ENCODE measurements at places on chromosomes 2 and 18.

- no peak for DNase-seq
Measured at GRCh38 chr2:208511016-208511415, 104.4 kb downstream of the PTH2R start.

- no peak for DNase-seq
Measured at GRCh38 chr2:220628252-220628651, 943.9 kb downstream of the EPHA4 start.

DNA sequence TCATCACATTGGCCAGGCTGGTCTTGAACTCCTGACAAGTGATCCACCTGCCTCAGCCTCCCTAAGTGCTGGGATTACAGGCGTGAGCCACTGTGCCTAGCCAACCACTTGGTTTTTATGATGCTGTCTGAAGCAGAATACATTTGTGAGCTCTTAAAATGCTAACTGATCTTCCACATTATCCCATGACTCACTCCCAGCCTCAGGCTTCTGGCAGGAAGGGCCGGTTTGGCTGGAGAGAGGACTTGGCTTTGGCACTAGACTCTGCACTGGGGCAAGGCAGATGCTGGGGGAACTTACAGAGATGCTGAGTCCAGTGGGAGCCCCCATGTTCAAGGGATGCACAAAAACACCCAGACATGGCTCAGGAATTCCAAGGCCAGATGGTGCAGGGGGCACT, 40.5 kb upstream of the SH3BP4 start:
- DNase-seq: no peak

- no peak for DNase-seq
Measured at GRCh38 chr2:70523996-70524965, 29.3 kb downstream of the TGFA start.

DNA sequence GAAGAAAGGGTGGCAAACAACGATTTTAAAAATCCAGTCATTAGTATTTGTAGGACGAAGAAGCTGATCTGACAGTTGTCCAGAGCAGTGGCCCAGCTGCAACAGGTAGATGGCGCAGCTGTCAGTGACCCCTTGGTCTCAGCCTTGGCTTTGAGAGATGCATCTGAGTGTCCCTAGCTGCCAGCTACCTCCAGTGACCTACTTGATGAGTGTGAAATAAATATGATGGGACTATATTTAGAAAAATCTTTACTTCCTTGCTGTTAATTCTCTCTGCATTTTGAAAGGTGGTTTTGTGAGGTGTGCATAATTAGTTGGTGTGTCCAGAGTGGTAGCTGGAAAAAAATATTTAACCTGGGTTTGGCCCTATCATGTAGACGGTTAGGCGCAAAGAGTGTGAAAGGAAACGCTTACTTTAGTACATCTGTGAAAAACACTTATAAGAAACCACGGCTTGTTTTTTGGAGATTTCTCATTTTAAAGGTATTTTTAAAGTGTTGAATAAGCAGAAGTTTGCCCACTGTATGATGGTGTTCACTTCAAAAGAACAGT, 963 bp downstream of the INPP1 start:
- DNase-seq: peak; percentile 27

DNA sequence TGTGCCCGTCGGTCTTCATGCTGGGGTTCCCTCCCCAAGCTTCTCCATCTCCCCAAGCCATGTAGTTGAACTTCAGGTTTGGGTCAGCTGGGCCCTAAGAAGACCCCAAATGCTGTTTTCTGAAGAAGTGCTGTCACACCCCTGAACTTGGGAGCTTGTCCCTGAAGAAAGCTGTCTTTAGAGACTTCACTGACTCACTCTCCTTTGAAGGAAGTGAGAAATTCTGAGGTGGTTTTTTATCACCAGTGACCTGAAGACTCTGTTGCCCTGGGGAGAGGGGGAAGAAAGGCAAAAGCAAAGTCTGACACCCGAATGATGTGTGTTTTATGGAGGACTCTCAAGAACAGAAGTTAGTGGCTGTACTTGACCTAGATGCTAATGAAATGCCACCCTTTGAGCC, 83.6 kb upstream of the BCL2L11 start:
- no peak for DNase-seq

DNA sequence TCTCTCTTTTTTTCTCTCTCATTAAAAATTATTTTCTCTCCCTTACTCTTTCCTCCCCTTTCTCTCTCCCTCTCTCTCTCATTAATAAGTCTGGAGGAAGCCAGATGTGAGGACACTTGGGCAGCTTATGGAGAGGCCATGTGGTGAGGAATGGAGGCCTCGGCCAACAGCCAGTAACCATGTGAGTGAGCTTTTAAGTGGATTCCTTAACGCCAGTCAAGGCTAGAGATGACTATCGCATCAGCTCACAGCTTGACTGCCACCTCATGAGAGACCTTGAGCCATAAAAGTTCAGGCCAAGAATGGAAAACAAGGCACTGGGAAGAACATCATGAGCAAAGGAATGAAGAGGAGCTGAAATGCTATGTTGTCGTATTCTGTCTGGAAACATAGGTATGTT, 39.1 kb downstream of the ETAA1 start:
- DNase-seq: no peak

GRCh38 chr2:185796758-185797157, 58.2 kb downstream of the FSIP2 start:
- no peak for DNase-seq

DNA sequence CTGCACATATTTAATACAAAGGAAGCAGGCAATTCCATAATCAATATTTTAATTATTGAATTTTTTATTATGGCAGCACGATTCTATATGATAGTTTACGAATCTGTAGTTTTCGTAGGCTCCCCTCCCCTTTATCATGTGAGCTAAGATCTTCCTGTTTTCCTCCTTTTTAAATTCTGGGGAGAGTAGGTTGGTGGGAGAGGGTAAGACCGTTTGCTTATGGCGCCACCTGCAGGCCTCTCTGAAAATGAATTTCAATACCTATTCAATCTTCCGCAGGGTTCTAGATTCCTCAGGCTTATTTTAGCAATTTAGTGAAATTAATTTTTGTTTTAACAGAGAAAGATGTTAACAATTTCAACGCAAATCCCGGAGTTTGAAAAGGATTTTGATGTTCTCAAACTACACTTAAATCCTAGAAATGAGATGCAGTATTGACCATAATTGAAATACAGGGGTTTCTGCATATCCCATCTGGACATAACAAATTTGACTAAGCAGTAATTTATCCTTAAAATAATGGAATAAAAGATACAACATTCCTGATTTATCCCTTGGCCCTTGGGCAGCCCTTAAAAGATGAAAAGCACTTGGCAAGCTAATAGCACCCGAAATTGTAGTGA, 12.8 kb upstream of the GBX2 start:
- peak; percentile 59 for DNase-seq

DNA sequence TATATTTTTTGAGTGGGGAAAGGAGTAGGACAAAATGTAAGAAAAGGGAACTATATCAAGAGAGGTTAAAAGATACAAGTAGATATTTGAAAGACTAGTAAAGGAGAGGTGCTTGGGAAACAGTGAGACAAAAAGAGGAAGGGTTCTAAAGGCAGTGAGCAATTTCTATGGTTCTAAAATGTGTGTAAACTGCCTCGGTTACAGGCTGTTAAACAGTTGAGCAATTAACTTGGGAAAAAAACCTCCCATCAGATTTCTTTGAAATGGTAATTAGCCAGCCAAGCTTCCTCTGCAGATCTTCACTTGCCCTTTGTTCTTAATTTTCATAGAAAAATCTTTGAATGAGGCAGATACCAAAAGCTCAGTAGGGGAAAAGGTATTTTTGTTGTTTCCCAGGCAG, 238.7 kb upstream of the KCNH7 start:
- DNase-seq: no peak

DNA sequence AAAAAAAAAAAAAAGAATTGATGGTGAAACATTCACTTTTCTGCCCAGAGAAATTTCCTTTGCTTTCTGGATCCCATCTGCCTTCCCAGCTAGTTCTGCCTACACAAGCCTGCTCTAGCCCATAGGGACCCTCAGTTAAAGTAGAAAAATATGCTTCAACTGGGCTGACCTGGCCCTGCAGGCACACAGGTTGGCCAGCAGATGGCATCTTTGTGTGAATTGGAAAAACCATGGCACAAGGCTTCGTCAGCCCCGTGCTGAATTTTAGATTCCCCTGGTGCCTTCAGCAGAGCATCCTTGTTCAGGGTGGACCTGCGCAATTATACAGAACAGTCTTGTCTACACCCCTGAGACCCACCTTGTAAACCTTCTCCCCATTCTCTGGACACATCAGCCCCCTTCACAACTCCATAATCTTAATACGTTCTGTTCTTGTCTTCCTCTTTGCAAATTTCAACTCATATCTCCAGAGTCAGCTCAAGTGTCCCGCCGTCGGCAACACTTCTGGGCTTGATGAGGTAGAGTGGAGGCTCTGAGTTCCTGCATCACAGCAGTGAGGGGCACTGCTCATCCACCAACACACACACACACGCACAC, 114.5 kb downstream of the INSIG2 start:
- DNase-seq: peak; percentile 18

- no peak for DNase-seq
Measured at GRCh38 chr2:120863146-120863545, 127.5 kb downstream of the GLI2 start.

Measured in NCI-H774 (cell line).